ENCODE measurements at places on chromosomes 1 and 21.

- no peaks in the 10 kb centered on the region for H3K4me1 ChIP-seq
- H3K36me3 ChIP-seq, result no peaks in the 10 kb centered on the region
- no peak for DNase-seq
- H3K27ac ChIP-seq, result no peak overlapping the region
These were observed 83.4 kb downstream of the SMYD2 start for GRCh38 chr1:214364386-214364785.

DNA sequence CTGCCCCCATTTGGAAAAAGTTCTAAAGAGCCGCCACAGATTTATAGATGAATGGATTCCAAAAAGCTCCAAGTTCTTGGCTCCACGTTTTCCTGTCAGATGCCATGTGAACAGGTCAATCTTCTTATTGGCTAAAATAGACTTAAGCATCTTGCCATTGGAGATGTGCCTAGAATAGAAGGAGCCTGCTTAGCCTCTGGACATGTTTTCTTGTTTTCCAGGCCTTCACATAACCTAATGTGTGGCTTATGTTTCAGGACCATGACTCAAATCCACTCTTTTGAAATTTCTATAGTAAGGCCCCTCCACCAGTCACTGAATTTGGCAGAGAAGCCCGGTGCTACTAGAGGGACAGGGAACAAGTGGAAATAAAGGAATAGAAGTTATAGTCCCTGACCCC is 31.5 kb downstream of the PHC2 start:
- peaks cover 13% of the 10 kb centered on the region for H3K4me1 ChIP-seq
- no peak overlapping the region for H3K4me3 ChIP-seq
- no peak for DNase-seq

- H3K4me3 ChIP-seq, result no peak overlapping the region
- H3K4me1 ChIP-seq, result peaks cover 6% of the 10 kb centered on the region
- no peaks in the 10 kb centered on the region for H3K36me3 ChIP-seq
- no peak overlapping the region for H3K27ac ChIP-seq
These were observed 100.2 kb downstream of the RIPK4 start for GRCh38 chr21:41666641-41667081.

- no peaks in the 10 kb centered on the region for H3K4me1 ChIP-seq
- no peak for DNase-seq
- H3K4me3 ChIP-seq, result no peak overlapping the region
These were observed 25.5 kb downstream of the SYT2 start for GRCh38 chr1:202684716-202685115.
